ENCODE measurements at places on chromosomes 13 and 19.

GRCh38 chr13:99228737-99229691, 28.4 kb downstream of the UBAC2 start:
- DNase-seq = no peak

- no peak for DNase-seq
These were observed 2.9 kb upstream of the ZIC5 start for GRCh38 chr13:99974296-99974938.

DNA sequence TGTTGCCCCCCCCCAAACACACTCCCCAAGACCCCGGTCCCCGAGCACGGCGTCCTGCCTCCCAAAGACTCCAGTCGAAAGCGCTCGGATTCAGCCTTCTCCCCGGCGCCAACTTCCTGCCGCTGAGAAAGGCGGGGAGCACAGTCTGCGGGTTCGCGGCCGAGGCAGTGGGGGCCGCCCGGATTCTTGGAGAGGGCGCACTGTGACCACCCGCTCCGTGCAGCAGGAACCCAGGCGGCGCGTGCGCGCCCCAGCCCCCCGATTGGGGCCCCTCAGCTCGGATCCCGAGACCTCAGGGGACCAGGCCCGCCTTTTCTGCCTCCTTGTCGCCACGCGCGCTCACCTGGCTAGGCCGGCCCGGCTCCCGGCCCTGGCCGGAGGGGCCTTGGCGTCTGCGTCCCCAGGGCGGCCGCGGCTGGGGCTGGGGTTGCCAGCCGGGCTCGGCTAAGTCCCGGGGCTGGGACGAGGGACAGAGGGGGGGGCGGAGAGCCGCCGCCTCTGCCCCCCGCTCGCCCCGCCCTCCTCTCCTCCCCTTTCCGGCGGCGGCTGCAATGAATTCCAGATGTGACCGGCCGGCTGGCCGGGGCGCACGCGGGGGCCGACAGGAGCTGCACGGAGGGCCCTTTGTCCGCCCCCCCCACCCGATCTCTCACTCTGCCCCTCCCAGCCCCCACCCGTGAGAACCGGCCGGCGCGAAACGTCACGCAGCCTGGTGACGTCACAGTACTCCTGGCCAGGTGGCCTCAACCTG, at the start of gene S1PR2:
S1PR2 (minus strand) TSS at position 471 of the 751 bp plus-strand sequence. CDS start 6,426 bp downstream, outside the sequence.
- peak; percentile 64 for DNase-seq

DNA sequence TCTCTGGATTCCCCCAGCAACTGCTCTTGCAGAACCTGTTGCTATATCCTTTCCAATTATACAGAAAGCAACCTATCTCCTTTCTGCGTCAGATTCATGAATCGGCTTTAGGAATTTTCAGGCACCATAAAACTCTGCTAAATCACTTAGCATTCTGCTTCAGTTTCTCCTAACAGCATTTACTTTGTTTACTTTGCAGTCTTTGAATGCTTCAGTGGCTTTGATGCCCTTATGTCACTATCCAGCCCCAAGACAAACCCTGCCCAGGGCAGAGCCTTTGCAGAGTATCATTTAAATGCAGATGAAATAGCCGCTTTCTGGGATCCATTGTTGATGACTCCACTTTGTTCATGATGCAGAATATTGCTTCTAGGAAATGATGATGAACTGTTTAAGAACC, 43.1 kb downstream of the SLITRK1 start:
- DNase-seq = no peak

DNA sequence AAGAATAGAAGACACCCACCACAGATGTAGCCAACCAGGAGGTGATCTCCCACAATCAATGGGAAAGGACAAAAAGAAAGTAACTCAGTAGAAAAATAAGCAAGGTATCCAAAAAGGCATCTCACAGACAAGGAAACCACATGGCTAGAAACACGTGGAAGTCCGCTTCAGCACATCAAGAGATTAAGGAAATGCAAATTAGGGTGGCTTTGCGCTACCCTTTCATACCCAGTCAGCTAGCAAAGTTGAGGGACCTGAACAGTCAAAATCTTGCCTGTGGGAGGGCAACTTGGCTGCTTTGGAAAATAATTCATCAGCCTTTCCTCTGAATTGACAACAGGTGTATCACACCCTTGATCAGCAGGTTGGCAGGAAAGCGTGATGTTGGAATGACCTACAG, 11.6 kb upstream of the UQCR11 start:
- no peak for DNase-seq

DNA sequence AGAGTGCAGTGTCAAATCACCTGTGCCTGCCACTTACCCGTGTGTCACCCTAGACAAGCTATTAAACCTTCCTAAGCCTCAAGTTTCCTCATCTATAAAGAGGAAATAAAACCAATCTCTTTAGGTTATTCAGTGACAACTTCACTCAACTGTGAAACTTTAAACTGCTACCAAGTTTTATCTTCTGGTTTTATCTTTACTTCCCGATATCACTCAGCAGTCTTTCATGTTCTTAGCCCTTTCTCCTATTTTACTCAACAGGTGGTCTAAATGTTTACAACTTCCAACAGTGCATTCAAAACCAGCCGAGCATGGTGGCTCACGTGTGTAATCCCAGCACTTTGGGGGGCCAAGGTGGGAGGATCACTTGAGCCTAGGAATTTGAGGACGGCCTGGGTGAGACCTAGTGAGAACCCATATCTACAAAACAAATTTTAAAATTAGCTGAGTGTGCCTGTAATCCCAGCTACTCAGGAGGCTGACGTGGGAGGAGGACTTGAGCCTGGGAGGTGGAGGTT, 59.6 kb downstream of the GPALPP1 start:
- DNase-seq = no peak

GRCh38 chr13:97574926-97575325, 141.0 kb downstream of the RAP2A start:
- DNase-seq = no peak

DNA sequence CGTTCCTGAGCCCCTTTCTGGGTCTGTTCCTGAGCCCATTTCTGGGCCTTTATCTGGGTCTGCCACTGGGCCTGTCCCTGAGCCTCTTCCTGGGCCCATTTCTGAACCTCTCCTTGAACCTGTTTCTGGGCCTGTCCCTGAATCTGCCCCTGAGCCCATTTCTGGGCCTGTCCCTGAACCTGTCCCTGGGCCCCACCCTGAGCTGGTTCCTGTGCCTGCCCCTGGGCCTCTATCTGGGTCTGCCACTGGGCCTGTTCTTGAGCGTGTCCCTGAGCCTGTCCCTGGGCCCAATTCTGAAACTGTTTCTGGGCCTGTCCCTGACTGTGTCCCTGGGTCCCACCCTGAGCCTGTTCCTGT, 40.4 kb upstream of the GRTP1 start:
- no peak for DNase-seq

GRCh38 chr19:37304190-37304883, 66.6 kb upstream of the ZNF527 start:
- DNase-seq = no peak
